Renal cortex interstitium (tissue), 15 donors: ENCODE measurements at places on chromosomes 1 and 21.

DNA sequence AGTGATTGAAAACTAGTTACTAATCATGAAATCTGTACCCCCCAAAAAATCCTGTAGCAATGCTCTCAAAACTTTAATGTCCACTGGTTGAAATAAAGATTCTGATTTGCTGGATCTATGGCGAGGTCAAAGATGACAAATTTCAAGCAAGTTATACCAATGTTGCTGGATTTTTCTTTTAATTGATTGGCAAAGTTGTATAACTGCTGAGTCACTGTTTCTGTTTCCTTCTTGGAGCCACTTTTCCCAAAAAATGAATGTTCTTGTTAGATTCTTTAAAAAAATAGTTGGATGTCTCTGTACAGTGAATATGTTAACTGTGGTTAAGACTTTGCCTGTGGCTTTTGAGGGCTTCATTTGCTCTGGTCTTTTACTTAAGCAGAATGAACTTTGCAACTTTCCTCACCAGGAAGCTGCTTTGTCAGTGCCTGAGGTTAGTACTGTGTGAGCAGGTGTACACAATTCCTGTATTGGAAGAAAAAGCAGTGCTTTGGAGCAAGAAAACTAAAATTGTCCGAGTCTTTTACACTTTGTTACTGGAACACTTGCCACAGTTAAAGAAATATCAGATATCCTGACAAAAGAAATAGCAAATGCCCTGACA, 1211.9 kb downstream of the MRPL39 start:
- DNase-seq = no peak

DNA sequence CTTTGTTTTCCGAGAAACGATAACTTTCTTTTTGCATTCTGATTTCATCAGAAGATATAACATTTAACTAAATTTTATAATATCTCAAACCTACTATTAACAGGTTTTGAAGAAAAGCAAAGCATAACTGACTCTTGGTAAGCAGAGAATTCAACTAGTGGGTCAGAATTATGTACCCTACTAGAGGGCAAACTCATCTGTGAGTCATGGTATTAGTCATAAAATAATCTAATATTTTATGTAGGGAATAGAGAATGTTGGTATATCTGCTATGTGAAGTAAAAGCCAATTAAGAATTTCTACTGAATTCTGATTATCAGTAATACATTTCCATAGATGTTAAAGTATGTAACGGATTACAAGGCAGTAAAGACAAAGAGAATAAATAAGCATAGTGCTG, 56.8 kb downstream of the USP1 start:
- no peak for DNase-seq

GRCh38 chr1:205301205-205301821, 20.2 kb downstream of the NUAK2 start:
- DNase-seq = peak; percentile 81

GRCh38 chr1:49111931-49112330, 335.2 kb upstream of the BEND5 start:
- no peak for DNase-seq

- DNase-seq = no peak
These were observed 112.4 kb downstream of the PLXNA2 start for GRCh38 chr1:208131621-208132286.

DNA sequence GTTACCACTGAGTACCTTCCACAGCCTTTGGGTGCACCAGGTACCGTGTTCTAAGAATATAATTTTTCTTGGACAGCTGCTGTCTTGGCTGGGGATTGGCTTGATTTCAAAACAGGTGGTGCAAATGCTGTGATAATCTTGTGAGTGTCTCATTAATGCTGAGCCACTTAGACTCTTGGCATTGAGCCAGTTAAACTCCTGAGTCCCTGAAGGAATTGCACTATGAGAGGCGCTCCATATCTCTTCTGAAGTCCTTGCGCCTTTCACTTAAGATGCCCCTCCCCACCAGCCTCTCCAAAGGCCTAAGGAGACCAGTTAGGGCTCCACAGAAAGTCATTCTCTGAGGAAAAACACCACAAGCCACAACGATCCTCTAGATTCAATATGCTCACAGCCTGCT, 51.0 kb downstream of the BACH1 start:
- DNase-seq = no peak

- no peak for DNase-seq
These were observed 296.8 kb downstream of the TPR start for GRCh38 chr1:186078245-186078644.

DNA sequence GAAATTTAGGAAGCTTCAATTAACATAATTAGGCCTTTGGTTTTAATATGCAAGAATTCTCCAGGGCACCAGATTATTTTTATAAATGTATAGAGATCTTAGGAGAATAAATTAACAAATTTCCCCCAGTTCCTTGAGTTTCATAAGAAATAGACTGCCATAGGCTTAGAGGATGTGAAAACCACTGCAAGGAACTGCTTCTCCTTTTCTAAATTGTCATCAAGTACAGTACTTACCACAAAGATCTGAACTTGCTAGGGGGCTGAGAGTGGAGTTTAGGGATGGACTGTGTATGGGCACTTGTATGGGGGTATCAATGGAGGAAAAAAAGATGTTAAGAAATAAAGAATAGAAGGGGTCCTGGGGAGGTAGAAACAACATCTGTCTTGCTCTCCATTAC, 31.1 kb downstream of the LHX8 start:
- DNase-seq = no peak

DNA sequence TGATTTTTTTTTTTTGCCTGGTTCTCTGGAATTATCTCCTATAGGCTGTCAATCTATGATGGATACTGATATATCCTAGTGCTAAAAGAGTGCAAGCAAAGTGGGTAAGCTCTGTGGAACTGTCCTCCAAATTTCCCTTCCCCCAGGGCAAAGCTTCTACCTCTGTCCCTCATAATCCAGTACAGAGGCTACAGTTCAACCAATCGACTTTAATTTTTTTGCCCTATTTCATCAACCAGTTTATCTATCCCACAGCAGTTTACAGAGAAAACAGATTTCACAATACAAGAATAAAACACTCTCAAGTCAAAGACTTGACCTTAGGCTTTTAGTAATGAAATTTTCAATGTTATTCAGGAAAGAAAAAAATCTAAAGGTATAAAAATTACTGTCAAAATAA, 13.9 kb downstream of the PUM1 start:
- DNase-seq = no peak

- no peak for DNase-seq
These were observed 50.2 kb downstream of the SMYD2 start for GRCh38 chr1:214331180-214331579.

DNA sequence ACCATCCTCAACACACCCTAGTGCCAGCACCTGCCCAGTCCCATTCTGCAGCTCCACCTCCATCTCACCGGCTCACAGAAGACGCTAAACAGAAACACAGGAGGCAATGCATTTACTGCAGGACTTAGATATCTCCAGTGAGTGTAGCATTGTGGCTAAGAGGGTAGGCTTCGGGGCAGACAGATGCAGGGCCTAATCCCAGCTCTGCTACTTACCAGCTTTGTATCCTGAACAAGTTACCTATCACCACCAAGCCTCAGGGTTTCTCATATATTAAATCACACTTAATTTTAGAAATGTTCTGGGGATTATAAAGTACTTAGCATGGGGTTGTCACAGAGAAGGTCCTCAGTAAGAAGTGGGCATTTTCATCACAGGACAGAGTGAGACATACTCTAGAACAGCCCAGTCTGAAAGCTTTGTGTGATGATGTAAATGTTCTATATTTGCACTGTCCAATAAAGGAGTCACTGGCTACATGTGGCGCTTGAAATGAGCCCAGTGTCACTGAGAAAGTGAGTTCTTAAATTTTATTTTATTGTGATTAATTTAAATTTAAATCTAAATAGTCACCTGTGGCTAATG, 149.3 kb upstream of the C8B start:
- DNase-seq = no peak

DNA sequence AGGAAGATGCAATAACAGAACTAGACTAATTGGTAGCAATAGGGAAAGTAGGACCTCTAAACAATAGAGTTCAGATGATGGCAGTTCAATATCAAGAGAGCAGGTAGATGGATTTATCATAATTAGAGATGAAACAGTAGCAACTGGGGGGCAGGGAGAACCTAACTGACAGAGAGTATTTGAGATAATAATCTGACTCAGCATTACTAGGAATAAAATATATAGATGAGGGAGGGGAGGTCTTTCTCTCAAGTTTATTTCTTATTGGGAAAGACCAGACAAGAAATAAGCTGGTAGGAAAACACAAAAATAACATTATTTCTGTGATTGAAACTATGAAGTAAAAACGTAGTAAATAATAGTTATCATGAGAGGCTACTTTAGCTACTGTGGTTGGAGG, 1656.7 kb upstream of the B3GALT2 start:
- DNase-seq = no peak

DNA sequence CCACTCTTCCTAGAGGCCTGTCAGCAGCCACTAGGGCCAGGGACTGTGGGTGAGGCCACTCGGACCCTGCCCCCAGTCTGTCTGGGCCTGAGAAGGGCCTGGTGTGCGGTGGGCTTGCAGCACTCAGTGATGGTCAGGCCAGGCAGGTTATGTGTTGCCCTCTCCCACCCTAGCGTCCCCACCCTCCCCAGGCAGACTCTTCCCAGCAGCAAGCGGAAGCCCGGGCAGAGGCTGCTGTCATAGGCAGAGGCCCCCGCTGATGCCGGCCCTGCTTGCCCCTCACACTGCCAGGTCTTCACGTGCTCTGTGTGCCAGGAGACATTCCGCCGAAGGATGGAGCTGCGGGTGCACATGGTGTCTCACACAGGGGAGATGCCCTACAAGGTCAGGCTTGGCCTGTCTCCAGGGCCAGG, 6.6 kb downstream of the ZBTB48 start:
- no peak for DNase-seq

GRCh38 chr1:234970731-234971476, 157.7 kb downstream of the TOMM20 start:
- peak; percentile 87 for DNase-seq
